ENCODE measurements at places on chromosomes 7 and 10. TPM values are rescaled to one million over a fixed set of nuclear protein-coding genes. Genes with fewer than 3 reads are reported as not detected.
A peak's percentile ranks its signal among the peaks of the same experiment; 100 is the strongest.

GRCh38 chr7:117241088-117241487 is 81.8 kb downstream of the WNT2 start:
- H3K4me3 ChIP-seq, result no peak overlapping the region
- H3K36me3 ChIP-seq, result no peaks in the 10 kb centered on the region
- no peak for DNase-seq
- no peaks in the 10 kb centered on the region for H3K4me1 ChIP-seq
- no peak overlapping the region for H3K27ac ChIP-seq

GRCh38 chr10:71092812-71093401 is 119.5 kb upstream of the UNC5B start:
- H3K27ac ChIP-seq, result no peak overlapping the region
- no peaks in the 10 kb centered on the region for H3K4me1 ChIP-seq
- no peaks in the 10 kb centered on the region for H3K36me3 ChIP-seq
- H3K27me3 ChIP-seq, result no peaks in the 10 kb centered on the region

GRCh38 chr10:28393956-28394568 is 91.2 kb upstream of the MPP7 start:
- no peak overlapping the region for H3K27ac ChIP-seq
- no peak overlapping the region for H3K4me3 ChIP-seq
- no peaks in the 10 kb centered on the region for H3K4me1 ChIP-seq
- peaks cover 3% of the 10 kb centered on the region for H3K36me3 ChIP-seq
- DNase-seq, result peak; percentile 80
- H3K27me3 ChIP-seq, result no peaks in the 10 kb centered on the region

GRCh38 chr7:121490309-121490708 is 94.2 kb upstream of the FAM3C start:
- H3K27me3 ChIP-seq, result no peaks in the 10 kb centered on the region
- H3K4me3 ChIP-seq, result no peak overlapping the region
- no peaks in the 10 kb centered on the region for H3K4me1 ChIP-seq
- H3K27ac ChIP-seq, result no peak overlapping the region
- H3K36me3 ChIP-seq, result no peaks in the 10 kb centered on the region

GRCh38 chr7:140506788-140507464 is 27.6 kb upstream of the MKRN1 start:
- no peaks in the 10 kb centered on the region for H3K4me1 ChIP-seq
- no peaks in the 10 kb centered on the region for H3K36me3 ChIP-seq
- no peak overlapping the region for H3K4me3 ChIP-seq
- peak; percentile 71 for DNase-seq
- H3K27me3 ChIP-seq, result no peaks in the 10 kb centered on the region
- no peak overlapping the region for H3K27ac ChIP-seq

DNA sequence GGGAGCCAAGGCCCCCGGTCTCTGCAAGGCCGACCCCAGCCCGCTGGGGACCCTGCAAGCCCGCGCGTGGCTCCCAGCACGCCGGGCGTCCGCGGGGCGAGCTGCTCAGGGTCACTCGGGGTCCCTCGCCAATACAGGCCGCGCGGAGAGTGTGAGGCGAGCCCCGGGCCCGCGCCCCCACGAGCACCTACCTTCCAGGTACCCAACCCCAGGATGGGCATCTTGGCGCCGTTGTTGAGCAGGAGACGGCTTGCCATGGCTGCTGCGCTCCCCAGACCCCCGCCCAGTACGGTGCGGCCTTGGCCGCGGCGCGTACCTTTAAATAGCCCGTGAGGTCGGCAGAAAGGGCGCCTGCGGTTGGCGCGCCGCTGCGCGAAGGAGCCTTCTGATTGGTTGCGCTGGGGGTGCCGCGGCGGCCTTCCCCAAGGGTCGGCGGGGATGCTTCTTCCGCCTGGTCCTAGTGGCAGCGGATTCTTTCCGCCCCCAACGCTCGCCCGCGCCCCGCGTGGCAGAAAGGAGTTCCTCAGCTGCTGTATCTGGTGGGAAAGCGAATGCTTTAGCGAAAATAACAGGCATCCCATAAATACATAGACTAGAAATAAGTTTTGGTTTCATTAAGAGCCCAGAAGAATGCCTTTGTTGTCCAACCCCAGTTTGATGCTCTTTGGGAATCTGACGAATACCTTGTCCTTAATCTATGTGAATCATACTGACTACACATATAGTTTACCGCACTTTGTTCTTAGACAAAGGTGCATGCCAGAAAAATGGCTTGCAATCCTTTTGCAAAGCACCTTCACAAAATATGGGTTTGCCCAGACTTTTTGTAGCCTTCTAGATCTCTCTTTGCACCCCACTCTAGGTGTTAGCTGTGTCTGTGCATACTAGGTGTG is at the start of gene AKR1B1:
Gene AKR1B1, minus strand, starts transcription at position 295 of the 893 bp plus-strand sequence. Its CDS starts 38 bp downstream, at position 257.
- no peak within 1 kb of the TSS for H3K27ac ChIP-seq
- H3K4me3 ChIP-seq, result peak within 1 kb of the TSS; percentile 62
- no peaks in the 10 kb centered on the region for H3K36me3 ChIP-seq
- DNase-seq, result peak; percentile 91
- H3K4me1 ChIP-seq, result no peaks in the 10 kb centered on the region
- no peaks in the 10 kb centered on the region for H3K27me3 ChIP-seq

DNA sequence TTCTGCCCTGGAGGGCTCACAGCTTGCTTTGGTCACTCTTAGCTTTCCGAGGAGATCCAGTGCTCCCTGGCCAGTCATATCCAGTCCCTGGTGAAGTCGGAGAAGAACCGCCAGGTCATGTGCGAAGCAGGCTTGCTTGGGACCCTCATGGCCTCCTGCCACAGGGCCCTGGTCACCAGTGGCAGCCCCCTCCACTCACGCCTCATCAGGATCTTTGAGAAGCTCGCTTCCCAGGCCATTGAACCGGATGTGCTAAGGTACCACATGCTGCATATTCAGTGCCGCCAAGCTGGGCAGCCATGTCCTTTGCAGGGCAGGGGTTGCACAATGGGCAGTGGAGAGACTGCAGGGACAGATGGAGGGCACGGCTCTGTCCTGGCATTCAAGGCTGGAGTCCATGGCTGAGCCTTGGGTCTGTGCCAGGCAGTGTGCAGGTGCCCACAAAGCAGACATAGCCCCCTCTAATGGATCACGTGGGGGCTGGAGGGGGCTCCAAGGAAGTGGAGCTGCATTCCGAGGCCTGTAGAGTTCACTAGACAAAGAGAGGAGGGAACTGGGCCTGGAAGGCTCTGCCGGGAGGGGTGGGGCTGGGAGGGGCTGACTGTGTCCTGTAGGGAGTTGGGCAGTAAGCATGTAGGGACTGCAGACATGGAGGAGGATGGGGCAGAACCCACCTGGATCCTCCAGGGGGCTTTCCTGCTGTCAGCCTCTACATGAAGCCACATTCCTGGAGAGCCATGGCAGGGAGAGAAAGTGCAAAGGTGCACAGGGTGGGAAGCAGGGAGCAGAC is 89.9 kb downstream of the WDFY4 start:
- no peaks in the 10 kb centered on the region for H3K27me3 ChIP-seq
- H3K4me3 ChIP-seq, result no peak overlapping the region
- no peaks in the 10 kb centered on the region for H3K36me3 ChIP-seq
- no peak for DNase-seq
- no peaks in the 10 kb centered on the region for H3K4me1 ChIP-seq

- no peak for DNase-seq
- H3K4me1 ChIP-seq, result peaks cover 3% of the 10 kb centered on the region
- no peak overlapping the region for H3K4me3 ChIP-seq
Observed at GRCh38 chr7:44307301-44307900, 18.0 kb downstream of the CAMK2B start.

GRCh38 chr7:153518201-153518984 is 533.8 kb upstream of the DPP6 start:
- H3K4me1 ChIP-seq, result no peaks in the 10 kb centered on the region
- H3K27ac ChIP-seq, result no peak overlapping the region
- no peaks in the 10 kb centered on the region for H3K36me3 ChIP-seq
- no peak for DNase-seq
- H3K4me3 ChIP-seq, result no peak overlapping the region
- no peaks in the 10 kb centered on the region for H3K27me3 ChIP-seq

- peak overlapping the region; percentile 55 for H3K27ac ChIP-seq
- no peaks in the 10 kb centered on the region for H3K27me3 ChIP-seq
Observed at GRCh38 chr7:151226560-151226874, 488 bp downstream of the ABCF2 start.

GRCh38 chr10:72665925-72666324 is 26.0 kb upstream of the MCU start:
- H3K4me3 ChIP-seq, result no peak overlapping the region
- no peaks in the 10 kb centered on the region for H3K27me3 ChIP-seq
- DNase-seq, result no peak
- H3K4me1 ChIP-seq, result no peaks in the 10 kb centered on the region

- no peaks in the 10 kb centered on the region for H3K27me3 ChIP-seq
- H3K4me3 ChIP-seq, result peak within 1 kb of the TSS; percentile 14
- H3K4me1 ChIP-seq, result no peaks in the 10 kb centered on the region
Observed at GRCh38 chr7:93117852-93118530, at the start of gene SAMD9. TSS of gene SAMD9 (minus strand) at chr7:93117979. CDS start at chr7:93106097, 11,882 bp downstream.

GRCh38 chr10:50044941-50045664 is 22.7 kb upstream of the WASHC2A start:
- no peak overlapping the region for H3K27ac ChIP-seq
- no peak overlapping the region for H3K4me3 ChIP-seq
- no peak for DNase-seq
- no peaks in the 10 kb centered on the region for H3K4me1 ChIP-seq

DNA sequence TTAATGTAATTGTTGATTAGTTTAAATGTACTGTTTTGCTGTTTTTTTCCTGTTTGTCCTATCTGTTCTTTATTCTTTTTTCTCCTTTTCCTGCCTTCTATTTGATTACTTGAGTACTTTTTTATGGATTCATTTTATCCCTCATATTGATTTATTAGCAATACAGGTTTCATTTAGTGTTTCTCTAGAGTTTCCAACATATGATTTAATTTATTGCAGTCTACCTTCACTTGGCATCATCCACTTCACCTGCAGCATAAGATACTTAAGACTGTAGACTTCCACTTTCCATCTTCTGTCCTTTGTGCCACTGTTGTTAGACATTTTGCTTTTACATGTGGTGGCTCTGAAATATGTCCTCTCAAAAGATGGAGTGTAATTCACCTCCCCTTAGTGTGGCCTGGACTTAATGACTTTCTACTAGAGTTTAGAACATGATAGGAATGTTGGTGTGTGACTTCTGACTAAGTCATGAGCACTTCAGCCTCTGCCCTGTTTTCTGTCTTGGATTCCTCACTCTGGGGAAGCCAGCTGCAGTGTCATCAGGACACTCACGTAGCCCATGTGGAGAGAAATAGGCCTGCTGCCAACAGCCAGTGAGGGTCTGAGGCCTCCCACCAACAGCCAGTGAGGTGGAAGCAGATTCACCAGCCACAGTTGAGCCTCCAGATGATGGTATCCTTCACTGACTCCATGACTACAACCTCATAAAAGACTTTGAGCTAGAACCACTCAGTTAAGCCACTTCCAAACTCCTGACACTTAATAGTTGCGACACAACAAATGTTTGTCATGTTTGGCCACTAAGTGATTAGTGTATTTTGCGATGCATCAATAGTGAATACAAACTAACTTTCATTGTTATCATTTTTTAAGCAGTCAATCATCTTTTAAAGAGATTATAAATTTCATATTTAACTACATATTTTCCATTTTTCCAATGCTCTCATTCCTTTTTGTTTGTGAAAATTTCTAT is 643.5 kb upstream of the DPP6 start:
- H3K4me1 ChIP-seq, result no peaks in the 10 kb centered on the region
- no peak overlapping the region for H3K4me3 ChIP-seq
- no peak overlapping the region for H3K27ac ChIP-seq
- DNase-seq, result no peak

DNA sequence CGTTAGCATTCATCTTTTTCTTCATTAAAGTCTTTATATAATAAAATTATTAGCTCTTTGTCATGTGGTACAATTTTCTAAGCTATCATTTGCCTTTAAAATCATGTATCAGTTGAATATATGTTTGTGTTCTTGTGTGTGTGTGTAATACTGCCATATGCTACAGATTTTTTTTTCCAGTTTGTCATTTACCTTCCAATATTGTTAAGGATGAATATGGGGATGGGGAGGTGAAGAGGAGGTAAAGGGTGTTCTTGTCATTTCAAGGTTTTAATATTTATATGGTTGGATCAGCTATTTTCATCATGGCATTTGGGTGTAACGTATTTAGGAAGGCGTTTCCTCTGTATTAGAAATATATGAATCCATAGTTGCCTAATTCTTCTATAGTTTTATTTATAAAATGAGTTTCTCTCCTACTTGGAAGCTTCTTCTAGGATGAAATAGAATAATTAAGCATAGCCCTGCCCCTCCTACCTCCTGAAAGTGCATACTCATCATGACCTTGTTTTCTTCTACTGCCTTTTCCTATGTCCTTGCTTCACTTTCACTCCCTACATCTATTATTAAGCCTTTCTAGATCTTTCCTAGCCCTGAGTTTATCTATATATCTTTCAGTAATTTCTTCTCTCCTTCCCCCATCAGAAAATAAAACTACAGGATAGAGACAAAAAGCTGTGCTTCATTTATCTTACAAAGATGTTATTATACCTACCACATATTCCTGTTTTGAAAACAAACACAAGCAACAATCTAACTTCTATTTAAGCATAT is 25.1 kb downstream of the RAB18 start:
- no peaks in the 10 kb centered on the region for H3K27me3 ChIP-seq
- H3K36me3 ChIP-seq, result no peaks in the 10 kb centered on the region
- H3K4me3 ChIP-seq, result no peak overlapping the region
- H3K27ac ChIP-seq, result no peak overlapping the region
- DNase-seq, result no peak
- H3K4me1 ChIP-seq, result peaks cover 4% of the 10 kb centered on the region

DNA sequence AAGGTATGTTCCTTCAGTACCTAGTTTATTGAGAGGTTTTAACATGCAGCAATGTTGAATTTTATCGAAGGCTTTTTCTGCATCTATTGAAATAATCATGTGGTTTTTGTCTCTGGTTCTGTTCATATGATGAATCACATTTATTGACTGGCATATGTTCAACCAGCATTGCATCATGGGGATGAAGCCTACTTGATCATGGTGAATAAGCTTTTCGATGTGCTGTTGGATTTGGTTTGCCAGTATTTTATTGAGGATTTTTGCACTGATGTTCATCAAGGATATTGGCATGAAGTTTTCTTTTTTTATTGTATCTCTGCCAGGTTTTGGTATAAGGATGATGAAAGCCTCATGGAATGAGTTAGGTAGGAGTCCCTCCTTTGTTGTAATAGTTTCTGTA is 204.0 kb upstream of the GNAI1 start:
- DNase-seq, result no peak
- H3K27me3 ChIP-seq, result no peaks in the 10 kb centered on the region
- no peaks in the 10 kb centered on the region for H3K36me3 ChIP-seq
- H3K4me1 ChIP-seq, result no peaks in the 10 kb centered on the region

- no peaks in the 10 kb centered on the region for H3K4me1 ChIP-seq
- H3K4me3 ChIP-seq, result peak overlapping the region; percentile 51
- H3K36me3 ChIP-seq, result no peaks in the 10 kb centered on the region
- peak; percentile 47 for DNase-seq
- no peak overlapping the region for H3K27ac ChIP-seq
Observed at GRCh38 chr10:26566525-26567350, 128.6 kb downstream of the APBB1IP start.

ZNF22 gene
- total RNA-seq, result 41.7 TPM

GPNMB gene
- 32.1 TPM for total RNA-seq

SYCE1 gene
- not detected for total RNA-seq

PTPRN2 gene
- 1.8 TPM for total RNA-seq

PRLHR gene
- not detected for total RNA-seq

RARRES2 gene
- total RNA-seq, result 104 TPM

LRRN3 gene
- total RNA-seq, result 6.8 TPM

PTER gene
- total RNA-seq, result 21.6 TPM

PKD2L1 gene
- total RNA-seq, result not detected
